ENCODE measurements at places on chromosomes 11 and 22. TPM values are rescaled to one million over a fixed set of nuclear protein-coding genes. Genes with fewer than 3 reads are reported as not detected.

- peaks cover 87% of the 10 kb centered on the region for H3K27me3 ChIP-seq
- H3K36me3 ChIP-seq = no peaks in the 10 kb centered on the region
- H3K27ac ChIP-seq = no peak overlapping the region
Observed at GRCh38 chr11:2445746-2446551, 1.1 kb downstream of the KCNQ1 start.

DNA sequence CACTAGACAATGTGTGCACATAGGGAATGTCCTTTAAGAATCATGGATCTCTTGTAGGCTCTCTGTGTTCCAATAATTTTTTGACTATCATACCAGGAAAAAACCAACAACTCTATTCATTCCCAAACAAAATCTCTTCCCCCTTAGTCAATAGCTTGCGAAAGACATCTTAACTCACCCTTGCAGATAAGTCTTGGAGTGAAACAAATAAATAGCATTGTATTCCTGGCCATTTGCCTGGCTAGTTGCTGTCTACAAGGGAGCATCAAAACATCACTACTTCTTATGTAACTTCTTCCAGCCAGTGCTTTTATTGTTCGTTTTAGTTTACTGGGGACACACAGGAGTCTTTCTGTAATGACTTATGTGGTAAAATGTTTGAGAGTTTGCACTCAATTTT lies 29.4 kb downstream of the SCN3B start:
- no peaks in the 10 kb centered on the region for H3K27me3 ChIP-seq
- no peak for DNase-seq
- no peak overlapping the region for H3K27ac ChIP-seq
- H3K4me3 ChIP-seq = no peak overlapping the region

The PANX2 gene
- total RNA-seq = 0.13 TPM

DNA sequence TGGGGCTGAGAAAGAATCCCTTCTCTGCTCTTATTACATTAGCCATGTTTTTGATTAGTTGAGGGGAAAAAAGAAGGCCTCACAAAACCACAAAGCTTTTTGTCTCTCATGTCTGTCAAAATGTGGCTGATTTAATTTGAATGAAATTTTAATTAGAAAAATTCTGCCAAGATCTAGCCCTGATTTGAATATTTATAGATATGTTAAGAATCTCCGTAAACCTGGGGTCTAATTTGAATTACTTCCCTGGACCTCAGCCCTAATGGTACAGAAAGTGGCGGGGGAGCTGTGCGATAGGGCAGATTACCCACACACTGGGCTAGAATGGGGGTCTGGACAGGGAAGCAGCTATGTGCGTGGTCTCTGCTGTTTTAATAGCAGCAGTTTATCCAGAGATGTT lies 141.3 kb upstream of the TTC12 start:
- H3K27ac ChIP-seq = no peak overlapping the region
- H3K27me3 ChIP-seq = no peaks in the 10 kb centered on the region
- no peaks in the 10 kb centered on the region for H3K36me3 ChIP-seq
- H3K4me3 ChIP-seq = no peak overlapping the region

The OVCH2 gene
- 0.47 TPM for total RNA-seq

- no peaks in the 10 kb centered on the region for H3K27me3 ChIP-seq
- no peaks in the 10 kb centered on the region for H3K4me1 ChIP-seq
- H3K27ac ChIP-seq = no peak overlapping the region
Observed at GRCh38 chr11:134346101-134346975, 14.6 kb downstream of the GLB1L2 start.

The BEST1 gene
- total RNA-seq = not detected

The BATF2 gene
- not detected for total RNA-seq

- H3K4me1 ChIP-seq = no peaks in the 10 kb centered on the region
- H3K36me3 ChIP-seq = no peaks in the 10 kb centered on the region
- no peak for DNase-seq
- H3K4me3 ChIP-seq = no peak overlapping the region
- H3K27me3 ChIP-seq = no peaks in the 10 kb centered on the region
- no peak overlapping the region for H3K27ac ChIP-seq
Observed at GRCh38 chr11:115488945-115489344, 15.3 kb downstream of the CADM1 start.

DNA sequence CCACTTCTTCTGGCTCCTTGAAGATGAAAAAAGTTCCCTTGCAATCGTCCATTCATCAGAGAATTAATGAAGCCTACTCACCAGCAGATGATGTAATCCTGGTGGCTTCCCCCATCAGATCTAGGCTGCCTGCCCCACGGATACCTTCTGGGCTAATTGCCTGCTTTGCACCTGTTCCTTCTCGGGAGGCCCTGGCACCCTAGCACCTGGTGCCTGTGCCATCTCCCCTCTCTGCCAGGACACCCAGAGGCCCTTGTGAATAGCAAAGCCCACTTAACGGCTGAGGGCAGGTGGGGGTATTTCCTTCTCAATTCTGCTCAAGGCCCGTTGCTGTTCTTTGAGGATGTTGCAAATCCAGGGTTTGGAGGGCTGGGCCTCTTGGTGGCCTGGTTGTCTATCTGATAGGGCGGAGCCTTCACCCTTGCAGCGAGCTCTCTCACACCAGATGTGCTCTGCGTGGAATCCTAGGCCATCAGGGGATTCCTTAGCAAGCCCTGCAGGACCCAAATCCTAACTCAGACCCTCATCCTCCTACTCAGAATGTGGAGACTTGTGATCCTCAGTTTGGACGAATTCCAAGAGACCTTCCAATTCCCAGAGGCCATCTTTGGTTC lies at the start of gene LMO2:
TSS of gene LMO2 (minus strand) at position 363 of the 614 bp plus-strand sequence. CDS start 22,360 bp downstream, outside the sequence.
- peaks cover 23% of the 10 kb centered on the region for H3K27me3 ChIP-seq
- H3K27ac ChIP-seq = no peak within 1 kb of the TSS
- H3K4me3 ChIP-seq = no peak within 1 kb of the TSS
- DNase-seq = no peak

- peak overlapping the region; percentile 26 for H3K4me3 ChIP-seq
- no peaks in the 10 kb centered on the region for H3K27me3 ChIP-seq
- no peak for DNase-seq
- peaks cover 4% of the 10 kb centered on the region for H3K4me1 ChIP-seq
- no peak overlapping the region for H3K27ac ChIP-seq
- H3K36me3 ChIP-seq = no peaks in the 10 kb centered on the region
Observed at GRCh38 chr11:120168108-120168959, 30.4 kb upstream of the TRIM29 start.

GRCh38 chr11:83220260-83220659 lies 26.7 kb downstream of the ANKRD42 start:
- no peaks in the 10 kb centered on the region for H3K27me3 ChIP-seq
- H3K27ac ChIP-seq = no peak overlapping the region
- peak overlapping the region; percentile 7 for H3K4me3 ChIP-seq
- 0 out of 2 replicates have a peak, but pooled peaks cover 2% of the 10 kb centered on the region for H3K4me1 ChIP-seq
